Right kidney (tissue), 9 donors: ENCODE measurements at places on chromosomes 12 and 14.

DNA sequence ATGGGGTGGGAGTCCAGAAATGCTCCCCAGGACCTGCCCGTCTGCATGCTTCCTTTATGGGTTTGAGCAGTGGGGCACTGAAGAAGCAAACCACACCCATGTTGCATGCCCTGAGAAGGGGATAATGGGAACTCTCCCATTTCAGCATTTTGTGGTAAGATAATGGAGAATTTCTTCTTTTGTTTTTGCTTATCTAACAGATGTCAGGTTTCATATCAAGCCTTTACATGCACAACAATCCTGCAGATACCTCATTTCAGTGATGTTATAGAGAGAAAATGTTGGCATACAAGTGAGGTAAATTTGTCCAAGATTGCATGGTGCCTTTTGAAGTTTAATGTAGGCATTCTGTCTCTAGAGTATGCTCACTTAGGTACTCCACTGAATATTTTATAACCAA is 177.0 kb downstream of the ALX1 start:
- DNase-seq = no peak

DNA sequence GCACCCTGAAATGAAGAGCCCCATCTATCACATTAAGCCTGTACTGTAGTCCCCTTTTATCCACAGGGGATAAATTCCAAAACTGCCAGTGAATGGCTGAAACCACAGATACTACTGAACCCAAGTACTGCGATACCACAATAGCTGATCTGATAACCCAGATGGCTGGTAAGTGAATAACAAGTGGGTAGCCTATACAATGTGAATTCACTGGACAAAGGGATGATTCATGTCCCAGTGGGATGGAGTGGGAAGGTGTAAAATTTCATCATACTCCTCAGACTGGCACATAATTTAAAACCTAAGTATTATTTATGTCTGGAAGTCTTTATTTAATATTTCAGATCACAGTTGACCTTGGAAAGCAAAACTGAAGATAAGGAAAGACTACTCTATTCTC is 201.3 kb downstream of the GPHN start:
- no peak for DNase-seq

DNA sequence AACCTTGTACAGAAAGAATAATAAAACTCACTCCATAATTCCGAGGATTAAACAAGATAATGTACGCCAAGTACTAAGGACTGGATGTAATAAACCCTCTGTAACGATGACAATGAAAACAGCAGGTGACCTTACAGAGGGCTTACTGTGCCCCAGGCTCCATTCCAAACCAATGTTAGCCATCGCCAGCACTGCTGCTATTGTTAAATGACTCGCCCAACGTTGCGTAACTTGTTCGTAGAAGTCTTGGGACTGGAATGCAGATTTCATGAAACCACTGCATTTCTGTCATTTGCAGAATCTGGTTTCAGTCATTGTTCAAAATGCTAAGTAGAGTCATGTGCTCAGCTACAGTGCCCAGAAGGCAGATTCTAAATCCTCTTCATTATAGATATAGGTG is 728 bp upstream of the STON2 start:
- no peak for DNase-seq

GRCh38 chr12:29569132-29569757 is 71.8 kb upstream of the OVCH1 start:
- DNase-seq = no peak

- no peak for DNase-seq
These were observed 62.4 kb upstream of the FOXG1 start for GRCh38 chr14:28704153-28704552.

- no peak for DNase-seq
These were observed 783.0 kb downstream of the TMEM121 start for GRCh38 chr14:106309423-106309822.

GRCh38 chr12:123491056-123491455 is 33.1 kb downstream of the SNRNP35 start:
- no peak for DNase-seq

DNA sequence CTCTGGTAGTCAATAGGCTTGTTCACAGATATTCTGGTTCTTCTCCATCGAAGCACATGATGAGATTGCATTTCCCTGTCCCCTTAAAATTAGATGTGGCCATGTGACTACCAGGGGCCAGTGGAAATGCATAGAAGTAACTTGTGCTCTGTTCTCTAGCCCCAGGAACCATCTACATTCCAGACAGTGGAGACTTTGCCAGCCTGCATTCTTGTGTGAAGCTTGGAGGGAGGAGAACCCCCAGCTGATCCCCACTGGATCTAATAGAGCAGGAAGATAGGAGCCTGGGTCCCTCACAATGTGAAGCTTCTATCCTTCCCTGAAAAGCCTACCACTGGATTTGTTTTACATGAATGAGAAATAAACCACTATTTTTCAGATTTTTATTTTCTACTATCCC is 130.1 kb downstream of the KITLG start:
- DNase-seq = no peak

GRCh38 chr12:94340573-94340972 is 119.1 kb downstream of the CEP83 start:
- DNase-seq = no peak

DNA sequence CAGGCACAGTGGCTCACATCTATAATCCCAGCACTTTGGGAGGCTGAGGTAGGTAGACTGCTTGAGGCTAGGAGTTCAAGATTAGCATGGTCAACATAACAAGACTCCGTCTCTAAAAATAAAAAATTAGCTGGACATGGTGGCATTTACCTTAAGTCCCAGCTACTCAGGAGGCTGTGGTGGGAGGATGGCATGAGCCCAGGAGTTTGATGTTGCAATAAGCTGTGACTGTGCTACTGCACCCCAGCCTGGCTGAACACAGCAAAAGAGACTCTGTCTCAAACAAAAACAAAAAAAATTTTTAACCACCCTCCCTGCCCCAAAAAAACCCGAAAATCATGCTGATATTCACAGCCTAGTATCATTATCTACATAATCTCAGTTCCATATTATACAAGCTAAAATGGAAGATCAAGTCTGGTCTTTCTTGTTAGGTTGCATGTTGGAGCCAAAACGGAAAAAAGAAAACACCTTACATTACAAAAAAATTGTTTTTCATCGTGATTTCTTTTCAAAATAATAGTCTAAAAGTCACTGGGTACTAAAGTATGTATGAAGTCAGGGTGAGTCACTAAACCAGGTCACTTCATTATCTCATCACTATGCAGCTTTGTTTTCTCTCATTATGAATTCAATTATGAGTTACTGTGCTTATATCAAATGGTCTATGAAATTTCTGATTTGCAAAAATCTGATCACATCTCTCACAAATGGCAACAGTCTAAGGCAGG is 13.8 kb downstream of the GXYLT1 start:
- no peak for DNase-seq

DNA sequence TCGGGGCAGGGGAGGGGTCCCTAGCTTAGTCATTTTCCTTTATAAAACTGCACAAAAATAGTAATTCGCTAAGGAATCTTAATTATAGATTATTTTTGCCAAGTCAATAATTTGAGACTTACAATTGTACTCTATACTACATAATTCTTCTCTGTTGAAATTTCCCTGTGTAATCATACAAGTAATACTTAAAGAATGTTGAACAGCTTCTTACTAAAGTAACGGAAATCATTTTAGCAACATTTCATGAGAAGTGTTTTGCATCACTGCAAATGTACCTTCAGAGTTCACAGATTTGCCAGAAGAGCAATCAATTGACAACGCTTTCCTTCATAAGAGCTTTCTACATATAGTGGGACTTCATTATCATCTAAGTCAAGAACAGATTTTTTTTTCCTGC is 7.9 kb upstream of the GNG2 start:
- no peak for DNase-seq

- DNase-seq = no peak
These were observed 226.1 kb downstream of the FOXN3 start for GRCh38 chr14:89190765-89191513.

- no peak for DNase-seq
These were observed 259.6 kb downstream of the BTG1 start for GRCh38 chr12:91885851-91886731.
